B cell (primary cell): ENCODE measurements at places on chromosomes 6 and 20. TPM values are rescaled to one million over a fixed set of nuclear protein-coding genes. Genes with fewer than 3 reads are reported as not detected.

DNA sequence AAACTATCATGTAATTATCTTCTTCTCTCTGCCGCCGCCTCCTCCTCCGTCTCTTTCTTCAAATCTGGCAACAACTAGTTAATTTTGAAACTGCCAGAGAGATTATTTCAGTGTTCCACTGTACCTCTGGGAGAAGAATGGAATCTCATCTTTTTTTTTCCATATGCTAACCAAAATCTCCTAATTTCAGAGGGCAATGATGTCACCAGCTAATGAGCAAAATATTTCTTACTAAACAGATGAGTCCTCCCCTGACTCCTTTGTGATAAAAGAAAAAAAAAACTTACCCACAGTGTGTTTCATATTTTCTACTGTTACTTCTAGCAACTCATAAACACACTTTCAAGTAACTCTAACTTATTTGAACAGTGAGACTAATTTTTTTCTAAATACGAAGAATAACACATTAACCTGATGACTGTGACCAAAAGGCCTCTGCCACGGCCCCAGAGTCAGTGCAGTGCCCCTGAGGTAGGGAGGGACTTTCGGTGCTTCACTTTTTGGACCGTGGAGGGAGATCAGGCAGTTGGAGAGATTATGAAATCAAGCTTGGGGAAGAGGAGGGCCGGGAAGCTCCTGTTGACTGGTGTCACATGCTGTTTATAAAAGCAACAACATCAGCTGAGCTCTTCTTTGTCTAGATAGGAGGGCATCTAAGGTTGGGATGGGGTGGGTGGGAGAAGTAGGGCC lies 159.6 kb downstream of the SASH1 start:
- H3K27ac ChIP-seq, result no peak overlapping the region
- no peak for DNase-seq
- no peaks in the 10 kb centered on the region for H3K36me3 ChIP-seq
- no peaks in the 10 kb centered on the region for H3K4me1 ChIP-seq

DNA sequence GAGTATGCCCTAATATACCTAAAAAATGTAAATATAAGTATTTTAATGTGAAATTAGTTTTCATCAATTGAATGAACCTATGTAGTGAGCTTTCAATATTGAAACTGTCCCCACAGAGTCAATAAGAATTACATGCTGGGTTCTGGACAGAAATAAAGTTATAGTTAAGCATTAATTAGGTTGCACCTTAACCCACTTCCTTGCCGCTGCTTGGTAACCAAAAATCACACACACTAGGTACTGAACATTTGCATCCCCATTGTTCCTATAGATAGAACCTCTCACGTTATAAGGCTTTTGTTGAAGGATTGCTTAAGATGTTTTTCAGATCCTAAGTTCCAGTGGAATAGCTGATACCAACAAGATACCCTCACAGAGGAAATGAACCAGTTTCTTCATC lies 237.1 kb upstream of the OPRM1 start:
- no peaks in the 10 kb centered on the region for H3K36me3 ChIP-seq
- H3K27me3 ChIP-seq, result no peaks in the 10 kb centered on the region
- no peaks in the 10 kb centered on the region for H3K4me1 ChIP-seq

GRCh38 chr6:136111831-136112230 lies 138.3 kb downstream of the MTFR2 start:
- H3K4me1 ChIP-seq, result no peaks in the 10 kb centered on the region
- no peak overlapping the region for H3K27ac ChIP-seq
- no peaks in the 10 kb centered on the region for H3K27me3 ChIP-seq
- H3K4me3 ChIP-seq, result no peak overlapping the region

DNA sequence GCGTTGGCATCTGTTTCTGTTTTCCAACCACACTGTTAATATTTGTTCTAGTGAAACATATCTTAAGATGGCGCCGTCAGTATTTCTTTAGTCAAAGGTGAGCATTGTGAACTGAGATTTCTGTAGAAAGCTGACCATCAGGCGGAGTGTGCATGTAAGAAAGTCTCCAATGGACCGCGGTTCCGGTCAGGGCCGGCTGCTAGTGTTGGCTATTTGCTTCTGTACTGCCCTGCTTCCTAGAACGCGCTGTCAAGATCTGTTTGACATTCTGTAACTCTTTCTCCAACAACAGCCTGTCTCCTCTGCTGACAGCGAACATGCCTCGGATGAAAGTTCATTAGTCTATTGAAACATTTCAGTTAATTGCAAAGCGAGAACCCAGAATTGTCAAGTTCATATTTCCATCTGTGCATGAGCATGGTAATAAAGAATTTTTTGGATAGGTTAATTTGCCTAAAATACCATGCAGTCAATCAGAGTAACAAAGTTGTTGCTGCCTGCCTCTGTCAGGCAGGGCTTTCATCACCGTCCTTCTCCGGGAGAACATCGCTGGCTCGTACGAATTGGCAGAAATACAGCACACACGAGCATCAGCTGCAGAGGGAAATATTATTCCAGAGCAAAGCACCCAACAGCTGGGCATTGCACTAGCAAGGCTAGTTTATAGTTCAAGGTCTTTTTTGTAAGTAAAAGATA lies 369.1 kb downstream of the CDH4 start:
- H3K36me3 ChIP-seq, result no peaks in the 10 kb centered on the region
- H3K27ac ChIP-seq, result no peak overlapping the region
- no peaks in the 10 kb centered on the region for H3K27me3 ChIP-seq
- DNase-seq, result no peak

- no peak overlapping the region for H3K4me3 ChIP-seq
- H3K27me3 ChIP-seq, result no peaks in the 10 kb centered on the region
- H3K36me3 ChIP-seq, result no peaks in the 10 kb centered on the region
These were observed 170.5 kb upstream of the TSHZ2 start for GRCh38 chr20:52801628-52802006.

DNA sequence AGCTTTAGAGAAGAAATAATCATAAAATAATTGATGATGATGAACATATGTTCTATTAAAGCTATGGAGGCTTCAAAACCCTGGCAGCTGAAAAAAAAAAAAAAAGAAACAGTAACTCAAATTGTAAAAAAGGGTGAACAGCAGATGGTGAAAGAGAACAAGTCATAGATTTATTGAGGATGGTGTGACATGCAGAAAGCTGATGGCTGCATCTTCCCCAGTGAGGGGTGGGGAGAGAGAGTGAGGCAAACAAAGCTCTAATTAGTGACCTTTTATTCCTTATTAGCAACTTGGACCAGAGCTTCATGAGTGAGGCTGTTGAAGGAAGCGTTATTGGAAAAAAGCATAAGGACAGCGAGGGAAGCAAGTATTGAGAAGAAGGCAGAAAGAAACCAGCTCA lies 191.7 kb downstream of the EDN1 start:
- no peaks in the 10 kb centered on the region for H3K27me3 ChIP-seq
- no peaks in the 10 kb centered on the region for H3K4me1 ChIP-seq
- no peak overlapping the region for H3K27ac ChIP-seq
- DNase-seq, result no peak

DNA sequence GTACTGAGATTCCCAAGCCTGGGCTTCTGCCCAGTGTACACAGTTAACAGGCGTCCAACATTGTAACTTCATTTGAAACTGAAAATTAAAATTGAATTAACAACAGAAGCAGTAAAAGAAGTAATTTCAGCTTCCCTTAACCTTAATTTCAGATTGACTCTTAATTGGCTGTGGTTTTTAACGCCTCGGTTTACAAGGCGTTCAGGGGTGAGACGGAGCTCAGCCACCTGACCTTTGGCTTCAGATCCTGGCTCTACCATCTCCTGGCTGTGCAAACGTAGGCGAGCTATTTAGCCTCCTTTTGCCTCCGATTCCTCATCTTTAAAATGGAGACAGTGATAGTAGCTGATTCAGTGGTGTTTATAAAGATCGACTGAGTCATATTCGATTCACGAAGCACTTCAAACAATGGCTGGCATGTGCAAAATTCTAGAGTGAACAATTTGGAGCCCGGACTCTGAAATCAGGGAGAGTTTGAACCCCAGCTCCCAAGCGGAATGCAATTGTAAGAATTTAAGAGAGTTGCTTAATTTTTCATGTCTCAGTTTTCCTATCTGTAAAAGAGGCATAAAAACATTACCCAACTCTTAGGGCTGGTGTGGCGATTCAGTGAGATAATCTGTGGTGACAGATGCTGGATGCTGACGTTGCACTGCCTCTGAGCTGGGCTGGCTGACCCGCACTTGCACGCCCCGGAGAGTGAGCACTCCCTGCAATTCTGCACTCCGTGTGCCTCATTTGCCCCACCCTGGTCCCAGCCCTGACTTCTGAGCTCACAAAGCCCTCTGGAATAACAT lies 23.5 kb upstream of the OCSTAMP start:
- peaks cover 15% of the 10 kb centered on the region for H3K27me3 ChIP-seq
- H3K4me1 ChIP-seq, result no peaks in the 10 kb centered on the region
- no peak overlapping the region for H3K27ac ChIP-seq
- no peak for DNase-seq
- H3K36me3 ChIP-seq, result no peaks in the 10 kb centered on the region

- H3K36me3 ChIP-seq, result no peaks in the 10 kb centered on the region
- peaks cover 19% of the 10 kb centered on the region for H3K4me1 ChIP-seq
- no peaks in the 10 kb centered on the region for H3K27me3 ChIP-seq
- H3K27ac ChIP-seq, result no peak overlapping the region
These were observed 220.9 kb upstream of the MYLIP start for GRCh38 chr6:15907914-15908518.

DNA sequence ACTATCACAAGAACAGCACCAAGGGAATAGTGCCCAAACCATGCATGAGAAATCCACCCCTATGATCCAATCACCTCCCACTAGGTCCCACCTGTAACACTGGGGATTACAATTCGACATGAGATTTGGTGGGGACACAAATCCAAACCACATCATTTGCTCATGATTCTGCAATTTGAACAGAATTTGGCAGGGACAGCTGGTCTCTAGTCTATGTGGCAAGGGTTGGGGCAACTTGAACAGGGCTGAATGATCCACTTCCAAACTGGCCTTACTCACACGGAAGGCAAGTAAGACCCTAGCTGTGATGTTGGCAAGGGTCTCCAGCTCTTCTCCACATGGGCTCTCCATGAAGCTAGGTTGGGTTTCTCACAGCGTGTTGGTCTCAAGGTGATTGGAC lies 10.1 kb upstream of the FKBP5 start:
- no peaks in the 10 kb centered on the region for H3K4me1 ChIP-seq
- H3K36me3 ChIP-seq, result no peaks in the 10 kb centered on the region
- H3K4me3 ChIP-seq, result no peak overlapping the region
- no peak overlapping the region for H3K27ac ChIP-seq

- no peaks in the 10 kb centered on the region for H3K36me3 ChIP-seq
- H3K4me1 ChIP-seq, result no peaks in the 10 kb centered on the region
- no peak for DNase-seq
- no peaks in the 10 kb centered on the region for H3K27me3 ChIP-seq
- no peak overlapping the region for H3K4me3 ChIP-seq
These were observed 517 bp downstream of the PLN start for GRCh38 chr6:118548613-118549012.

GRCh38 chr20:35561268-35561667 lies 19.4 kb downstream of the ERGIC3 start:
- no peak overlapping the region for H3K4me3 ChIP-seq
- peaks cover 9% of the 10 kb centered on the region for H3K36me3 ChIP-seq
- DNase-seq, result peak; percentile 35
- H3K27ac ChIP-seq, result no peak overlapping the region
- H3K27me3 ChIP-seq, result no peaks in the 10 kb centered on the region

DNA sequence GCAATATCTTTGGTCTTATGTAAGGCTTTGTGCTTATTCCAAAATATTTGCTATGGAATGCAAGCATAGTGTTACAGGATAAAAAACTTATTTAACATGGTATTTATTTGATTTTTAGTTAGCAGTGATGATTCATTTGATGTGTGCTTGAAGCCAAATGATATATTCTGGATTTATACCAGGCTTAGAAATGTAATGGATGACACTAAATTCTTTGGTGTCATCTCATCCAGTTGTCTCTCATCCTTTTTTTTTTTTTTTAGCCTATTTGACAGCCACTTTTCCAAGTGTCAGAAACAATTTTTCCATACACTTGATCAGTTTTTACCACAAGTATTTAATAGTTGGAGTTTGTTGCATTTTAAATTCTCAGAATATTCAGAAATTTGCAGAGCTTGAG lies 515.3 kb downstream of the CDKAL1 start:
- no peak overlapping the region for H3K4me3 ChIP-seq
- H3K4me1 ChIP-seq, result no peaks in the 10 kb centered on the region
- DNase-seq, result no peak
- no peak overlapping the region for H3K27ac ChIP-seq
- no peaks in the 10 kb centered on the region for H3K27me3 ChIP-seq

DNA sequence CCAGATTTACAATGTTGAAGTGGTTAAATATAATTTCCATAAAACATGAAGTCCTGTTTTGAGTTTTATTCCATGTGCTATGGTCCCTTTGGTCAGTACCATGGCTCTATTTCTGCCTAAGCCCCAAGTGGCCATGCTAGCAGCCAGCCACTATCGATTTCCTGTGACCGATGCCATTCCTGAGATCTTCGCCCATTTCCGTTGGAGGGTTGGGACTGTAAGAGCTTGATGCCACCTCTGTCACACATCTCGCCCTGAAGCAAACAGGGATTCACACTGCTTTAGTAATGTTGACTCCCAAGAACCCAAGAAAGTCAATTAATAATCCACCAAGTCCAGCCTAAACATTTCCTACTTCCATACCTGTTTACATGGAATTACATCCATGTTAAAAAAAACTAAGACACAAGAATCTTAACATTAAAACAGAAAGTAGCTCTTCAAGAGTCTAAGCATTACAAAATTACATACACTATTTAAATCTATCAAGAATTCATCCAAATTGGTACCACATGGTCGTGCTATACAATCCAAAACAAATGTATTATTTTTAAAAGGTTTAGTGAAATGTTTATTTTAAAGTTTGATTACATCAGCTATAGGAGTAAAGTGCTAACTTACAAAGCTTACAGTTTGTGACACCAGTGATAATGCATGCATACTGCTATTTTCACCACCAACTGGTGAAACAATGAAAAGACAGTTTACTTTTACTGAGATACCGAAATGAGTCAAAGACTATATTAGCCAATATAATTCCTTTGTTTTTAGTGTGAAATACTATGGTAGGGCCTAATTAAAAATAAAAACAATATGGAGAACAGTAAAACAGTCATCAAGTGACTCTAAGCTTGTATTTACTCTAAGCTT lies 2.5 kb downstream of the RBM39 start:
- no peak overlapping the region for H3K4me3 ChIP-seq
- peaks cover 2% of the 10 kb centered on the region for H3K36me3 ChIP-seq
- H3K27ac ChIP-seq, result peak overlapping the region; percentile 100
- peaks cover 48% of the 10 kb centered on the region for H3K4me1 ChIP-seq

DNA sequence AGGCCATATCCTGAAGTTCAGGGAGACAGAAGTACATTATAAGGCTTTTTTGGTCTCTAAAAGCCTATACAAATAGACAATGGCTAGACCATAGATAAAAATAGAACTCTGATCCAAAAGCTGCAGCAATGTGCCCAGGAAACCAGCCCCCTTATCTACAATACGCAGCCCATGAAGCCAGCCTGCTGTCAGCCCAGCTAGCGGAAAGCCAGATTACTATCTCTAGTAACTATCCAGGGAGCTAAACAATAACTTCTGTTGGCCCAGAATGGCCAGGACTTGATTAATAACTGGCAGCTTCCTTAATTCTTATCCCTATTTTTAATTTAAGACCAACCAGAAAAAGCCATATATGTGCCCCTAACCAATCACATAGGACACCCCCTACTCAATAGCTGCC lies 160.4 kb upstream of the SMLR1 start:
- no peaks in the 10 kb centered on the region for H3K36me3 ChIP-seq
- H3K4me1 ChIP-seq, result no peaks in the 10 kb centered on the region
- H3K27ac ChIP-seq, result no peak overlapping the region
- no peak overlapping the region for H3K4me3 ChIP-seq
- DNase-seq, result no peak
- H3K27me3 ChIP-seq, result no peaks in the 10 kb centered on the region

The GJA1 gene
- not detected in 2 replicates for total RNA-seq

The MYBL2 gene
- 35.8 and 37.9 TPM in 2 replicates for total RNA-seq

The SLC26A8 gene
- total RNA-seq, result not detected in 2 replicates

The ACOT13 gene
- 5.7 and 6.6 TPM in 2 replicates for total RNA-seq

The PREP gene
- 25.8 and 27.0 TPM in 2 replicates for total RNA-seq

The HNF4A gene
- not detected in 2 replicates for total RNA-seq

The JPH2 gene
- total RNA-seq, result 0.10 and 0.17 TPM in 2 replicates

The BANF2 gene
- not detected in 2 replicates for total RNA-seq
